Natural killer cell treated with Interleukin-12 subunit alpha and Interleukin-12 subunit beta and Interleukin-15 and Interleukin-18, amount 100 ng/mL, for 72 hours (primary cell): ENCODE measurements at places on chromosomes 3 and 15.

- H3K4me1 ChIP-seq: peaks cover 18% of the 10 kb centered on the region
- no peaks in the 10 kb centered on the region for H3K27me3 ChIP-seq
- no peak for DNase-seq
Measured at GRCh38 chr3:43162230-43163084, 56.6 kb upstream of the POMGNT2 start.

DNA sequence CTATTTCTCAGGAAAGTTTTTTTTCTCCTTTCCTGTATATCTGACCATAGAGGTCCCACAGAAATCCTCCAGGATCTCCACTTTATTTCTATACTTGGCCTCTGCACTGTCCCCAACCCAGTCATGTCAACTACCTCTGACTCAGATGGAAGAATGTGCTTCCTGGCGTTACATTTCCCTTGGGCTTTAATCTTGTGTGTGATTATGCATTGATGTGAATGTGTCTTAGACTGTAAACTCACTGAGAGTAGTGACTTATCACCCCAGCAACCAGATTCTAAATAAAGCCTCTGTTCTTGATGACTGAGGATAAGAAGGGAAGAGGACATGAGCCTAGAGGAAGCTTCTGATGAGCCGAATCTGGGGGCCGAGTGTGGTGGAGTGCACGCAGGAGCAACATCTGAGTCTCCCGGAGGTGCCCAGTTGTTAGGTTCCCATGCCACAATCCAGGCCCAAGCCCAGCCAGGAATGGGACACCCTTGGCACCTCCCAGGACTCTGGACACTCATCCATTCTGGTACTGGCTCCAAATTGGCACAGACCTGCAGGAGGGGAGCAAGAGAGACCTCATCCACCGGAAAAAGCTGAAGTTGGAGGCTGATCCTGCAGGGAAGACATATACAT is 32.1 kb upstream of the HEG1 start:
- peaks cover 6% of the 10 kb centered on the region for H3K4me1 ChIP-seq
- DNase-seq: no peak
- no peak overlapping the region for H3K27ac ChIP-seq
- H3K4me3 ChIP-seq: no peak overlapping the region
- no peaks in the 10 kb centered on the region for H3K27me3 ChIP-seq

DNA sequence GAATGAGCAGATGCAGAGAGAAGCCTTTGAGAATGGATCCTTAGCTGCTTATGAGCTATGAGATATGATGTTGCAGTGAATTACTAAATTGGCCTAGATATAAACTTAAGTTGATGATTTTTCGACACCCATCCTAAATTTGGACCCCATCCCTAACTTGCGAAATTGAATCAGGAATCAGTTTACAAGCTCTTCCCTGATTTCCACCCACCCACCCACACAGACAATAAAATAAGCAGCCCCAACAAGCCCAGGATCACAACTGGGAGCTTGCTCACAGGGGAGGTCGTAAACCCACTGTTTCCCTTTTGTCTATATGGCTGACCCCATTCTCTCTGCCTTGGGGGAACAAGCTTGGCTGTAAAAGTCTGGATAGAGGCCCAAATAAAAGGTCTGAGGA is 57.3 kb downstream of the GREM1 start:
- no peaks in the 10 kb centered on the region for H3K27me3 ChIP-seq
- no peaks in the 10 kb centered on the region for H3K4me1 ChIP-seq
- no peak overlapping the region for H3K4me3 ChIP-seq
- DNase-seq: no peak

DNA sequence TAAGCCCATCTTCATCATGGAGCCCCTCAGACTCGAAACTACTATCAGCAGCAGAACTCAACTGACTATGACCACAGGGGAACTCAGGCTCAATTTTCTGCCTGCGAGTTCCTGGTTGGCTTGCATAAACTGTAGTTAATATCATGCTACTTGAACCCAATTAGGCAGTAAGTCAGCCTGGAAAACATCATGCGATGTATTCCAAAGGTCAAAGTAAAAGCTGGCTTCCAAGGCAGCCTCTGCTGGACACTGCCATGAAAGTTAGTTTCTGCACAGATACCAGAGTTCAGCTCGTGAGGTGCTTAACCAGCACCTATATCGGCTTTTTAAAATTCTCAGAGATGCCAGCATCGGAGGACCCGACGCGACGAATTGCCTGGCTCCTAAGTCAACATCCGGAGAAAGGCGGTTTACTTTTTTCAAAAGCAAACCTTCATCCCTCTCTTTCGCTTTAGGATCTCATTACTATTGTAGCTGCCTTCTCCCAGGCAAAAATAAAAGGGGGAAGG is 3.8 kb downstream of the ANP32A start:
- peaks cover 48% of the 10 kb centered on the region for H3K4me1 ChIP-seq
- peak overlapping the region; percentile 98 for H3K4me3 ChIP-seq
- peak overlapping the region; percentile 95 for H3K27ac ChIP-seq

- DNase-seq: no peak
- no peaks in the 10 kb centered on the region for H3K27me3 ChIP-seq
- peak overlapping the region; percentile 39 for H3K4me3 ChIP-seq
- H3K4me1 ChIP-seq: peaks cover 43% of the 10 kb centered on the region
- peak overlapping the region; percentile 57 for H3K27ac ChIP-seq
Measured at GRCh38 chr3:15805756-15806266, 8.0 kb upstream of the ANKRD28 start.

- H3K27me3 ChIP-seq: no peaks in the 10 kb centered on the region
- DNase-seq: no peak
- no peak overlapping the region for H3K27ac ChIP-seq
- no peak overlapping the region for H3K4me3 ChIP-seq
- H3K4me1 ChIP-seq: peaks cover 5% of the 10 kb centered on the region
- H3K36me3 ChIP-seq: no peaks in the 10 kb centered on the region
Measured at GRCh38 chr15:66729331-66729951, 27.4 kb downstream of the SMAD6 start.
